Thyroid gland (tissue), 4 donors: ENCODE measurements at places on chromosomes 13 and 19. TPM values are rescaled to one million over a fixed set of nuclear protein-coding genes. Genes with fewer than 3 reads are reported as not detected.

GRCh38 chr19:28554321-28555091 is 658.4 kb downstream of the UQCRFS1 start:
- H3K27me3 ChIP-seq: no peaks in the 10 kb centered on the region
- H3K4me3 ChIP-seq: no peak overlapping the region
- no peak overlapping the region for H3K27ac ChIP-seq
- H3K36me3 ChIP-seq: no peaks in the 10 kb centered on the region
- no peaks in the 10 kb centered on the region for H3K4me1 ChIP-seq

Gene ENOX1
- total RNA-seq: 0.39 TPM

GRCh38 chr13:42880056-42880605 is 98.7 kb downstream of the FAM216B start:
- DNase-seq: peak; percentile 24
- H3K4me1 ChIP-seq: peaks cover 2% of the 10 kb centered on the region
- H3K27ac ChIP-seq: no peak overlapping the region
- H3K36me3 ChIP-seq: no peaks in the 10 kb centered on the region
- no peaks in the 10 kb centered on the region for H3K27me3 ChIP-seq

Gene ZNF844
- 25.6 TPM for total RNA-seq

GRCh38 chr19:8893419-8893818 is 61.2 kb downstream of the MBD3L1 start:
- H3K27me3 ChIP-seq: no peaks in the 10 kb centered on the region

DNA sequence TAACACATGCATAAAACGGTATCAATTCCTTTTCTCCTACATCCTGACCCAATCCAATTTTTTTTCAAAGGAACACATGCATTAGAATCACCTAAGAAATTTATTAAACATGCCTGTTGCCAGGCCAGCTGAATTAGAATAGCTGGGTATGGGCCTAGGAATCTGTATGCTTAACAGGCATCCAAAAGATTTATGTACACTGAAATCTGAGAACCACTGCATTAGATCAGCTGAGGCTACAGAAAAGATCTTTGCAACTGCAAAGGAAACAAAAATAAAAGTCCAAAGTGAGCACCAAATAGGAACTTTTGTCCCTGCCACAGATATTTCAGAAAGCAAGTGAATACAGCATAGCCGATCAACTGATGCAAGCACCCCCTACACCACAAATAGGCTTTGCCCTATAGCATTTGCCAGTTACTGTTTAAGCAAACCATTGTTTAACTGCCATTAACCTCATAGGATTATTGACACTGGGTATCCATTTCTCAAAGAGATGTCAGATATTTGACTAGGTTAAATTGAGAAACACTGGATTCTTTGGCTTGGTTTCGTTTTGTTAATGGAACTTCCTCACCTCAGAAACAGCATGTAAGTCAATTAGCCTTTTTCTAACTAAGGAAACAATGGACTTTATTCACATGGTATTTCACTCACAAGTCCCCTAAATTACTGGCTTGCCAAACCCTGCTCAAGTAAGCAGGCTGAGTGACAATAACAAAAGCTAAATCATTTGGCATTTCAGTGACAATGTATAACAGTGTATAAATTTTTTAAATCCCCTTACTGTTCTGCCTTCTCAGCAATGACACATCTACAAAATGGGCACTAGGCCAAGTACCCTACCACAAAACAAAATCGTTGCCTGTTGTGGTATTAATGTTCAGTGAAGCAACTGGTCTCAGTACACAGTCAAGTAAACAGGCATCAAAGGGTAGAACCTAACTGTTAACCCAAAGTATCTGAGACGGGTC is 67.8 kb downstream of the SUCLA2 start:
- no peaks in the 10 kb centered on the region for H3K4me1 ChIP-seq

Gene XAB2
- 77.2 TPM for total RNA-seq

Gene DPF1
- total RNA-seq: not detected

Gene SYCN
- not detected for total RNA-seq

Gene APOC4
- total RNA-seq: not detected

Gene SERP2
- total RNA-seq: 3.6 TPM

DNA sequence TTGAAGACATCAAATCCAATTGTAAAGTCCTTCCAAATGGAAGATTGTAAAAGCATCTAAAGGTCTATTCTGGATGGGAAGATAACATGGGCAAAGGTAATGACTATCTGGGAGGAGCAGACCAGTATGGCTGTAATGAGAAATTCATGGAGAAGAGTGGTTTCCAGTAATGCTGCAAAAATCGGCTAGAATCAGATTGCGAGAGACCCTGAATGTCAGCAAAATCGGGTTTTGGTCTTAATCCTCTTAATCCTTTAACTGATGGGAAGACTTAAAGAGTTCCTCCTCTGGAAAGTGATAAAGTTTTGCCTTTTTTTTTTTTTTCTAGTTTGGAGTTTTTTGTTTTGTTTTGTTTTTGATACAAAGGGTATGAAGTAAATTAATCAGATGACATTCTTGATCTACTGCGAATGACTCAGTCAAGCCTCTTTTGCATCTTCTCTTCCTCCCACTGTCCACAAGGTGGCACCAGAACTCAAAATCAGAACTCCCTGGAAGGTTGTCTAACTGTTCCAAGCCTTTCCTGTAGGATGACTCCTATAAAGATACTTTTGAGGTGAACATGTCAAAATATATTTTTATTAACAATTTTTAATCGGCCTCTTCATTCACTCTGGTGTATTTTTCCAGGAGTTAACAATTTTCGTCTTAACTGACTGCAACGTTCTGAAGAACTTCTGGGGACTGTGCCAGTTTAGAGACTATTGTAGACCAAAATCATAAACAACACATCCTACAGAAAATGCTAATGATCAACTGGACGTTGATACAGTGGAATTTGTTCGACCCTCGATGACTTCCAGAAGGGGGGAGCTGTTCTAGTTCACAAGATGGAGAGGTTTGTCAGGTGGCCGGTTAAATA is 213.3 kb upstream of the MIR17HG start:
- H3K36me3 ChIP-seq: no peaks in the 10 kb centered on the region
- H3K27me3 ChIP-seq: no peaks in the 10 kb centered on the region
- no peak overlapping the region for H3K4me3 ChIP-seq
- H3K27ac ChIP-seq: no peak overlapping the region
- H3K4me1 ChIP-seq: no peaks in the 10 kb centered on the region
- peak; percentile 31 for DNase-seq

DNA sequence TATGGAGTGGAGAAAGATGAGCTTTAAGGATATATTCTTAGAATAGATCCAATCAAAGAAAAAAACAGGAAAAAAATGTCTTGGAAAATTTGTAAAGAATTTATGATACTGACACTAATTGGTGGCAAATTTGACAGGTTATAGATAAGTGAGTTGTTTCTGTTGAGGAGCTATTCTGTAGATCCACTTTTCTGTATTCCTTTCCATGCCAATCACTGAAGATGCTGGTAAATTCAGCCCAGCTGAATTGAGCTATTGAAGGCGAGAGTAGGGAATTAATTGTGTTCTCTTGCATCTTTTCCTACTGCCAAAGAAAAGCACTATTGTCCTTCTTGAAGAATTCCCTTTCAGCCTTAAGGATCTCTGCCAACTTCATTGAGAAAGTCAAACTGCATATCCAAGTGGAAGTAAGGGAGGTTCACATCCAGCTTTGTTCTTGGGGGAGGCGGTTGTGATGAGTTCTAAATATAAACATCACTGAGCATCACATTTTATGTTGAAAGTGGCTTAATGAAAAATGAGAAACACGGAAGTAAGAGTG is 113.1 kb downstream of the PCDH9 start:
- no peaks in the 10 kb centered on the region for H3K27me3 ChIP-seq
- no peak for DNase-seq
- no peaks in the 10 kb centered on the region for H3K4me1 ChIP-seq
- H3K36me3 ChIP-seq: no peaks in the 10 kb centered on the region

GRCh38 chr13:74005320-74006157 is 128.7 kb downstream of the KLF12 start:
- H3K4me1 ChIP-seq: no peaks in the 10 kb centered on the region
- H3K4me3 ChIP-seq: no peak overlapping the region
- H3K27ac ChIP-seq: no peak overlapping the region
- DNase-seq: no peak

- no peak overlapping the region for H3K27ac ChIP-seq
- H3K27me3 ChIP-seq: no peaks in the 10 kb centered on the region
- no peak overlapping the region for H3K4me3 ChIP-seq
- DNase-seq: no peak
- H3K4me1 ChIP-seq: peaks cover 18% of the 10 kb centered on the region
Measured at GRCh38 chr19:43599635-43600295, 3.4 kb downstream of the ZNF576 start.

GRCh38 chr13:79999601-80000000 is 341.3 kb downstream of the SPRY2 start:
- no peaks in the 10 kb centered on the region for H3K36me3 ChIP-seq
- no peaks in the 10 kb centered on the region for H3K4me1 ChIP-seq
- H3K27ac ChIP-seq: no peak overlapping the region
- no peaks in the 10 kb centered on the region for H3K27me3 ChIP-seq
- DNase-seq: no peak

Gene DCT
- 0.20 TPM for total RNA-seq

DNA sequence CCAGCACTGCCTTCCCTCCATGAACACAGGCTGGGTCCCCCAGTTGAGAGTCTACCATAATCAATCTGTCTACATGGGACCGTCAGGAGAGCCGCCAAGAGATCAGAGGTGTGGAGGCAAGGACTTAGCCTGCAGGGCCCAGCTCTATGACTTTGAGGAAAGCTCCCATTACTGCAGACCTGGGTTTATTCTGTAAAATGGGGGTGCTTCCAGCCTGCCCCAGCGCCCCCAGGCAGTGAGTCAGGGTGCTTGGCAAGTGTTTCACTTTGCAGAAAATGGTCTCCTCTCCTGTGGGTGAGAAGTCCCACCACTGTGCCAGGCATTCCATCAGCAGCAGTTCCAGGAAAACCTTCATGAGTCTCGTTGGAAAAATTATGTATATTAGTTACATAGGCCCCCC is 75.5 kb upstream of the VSTM2B start:
- no peak for DNase-seq
- no peaks in the 10 kb centered on the region for H3K36me3 ChIP-seq
- H3K27me3 ChIP-seq: no peaks in the 10 kb centered on the region

GRCh38 chr19:16791942-16792341 is 37.3 kb upstream of the SIN3B start:
- no peaks in the 10 kb centered on the region for H3K36me3 ChIP-seq
- DNase-seq: no peak
- no peaks in the 10 kb centered on the region for H3K27me3 ChIP-seq
- no peaks in the 10 kb centered on the region for H3K4me1 ChIP-seq

Gene YJEFN3
- total RNA-seq: 7.2 TPM

DNA sequence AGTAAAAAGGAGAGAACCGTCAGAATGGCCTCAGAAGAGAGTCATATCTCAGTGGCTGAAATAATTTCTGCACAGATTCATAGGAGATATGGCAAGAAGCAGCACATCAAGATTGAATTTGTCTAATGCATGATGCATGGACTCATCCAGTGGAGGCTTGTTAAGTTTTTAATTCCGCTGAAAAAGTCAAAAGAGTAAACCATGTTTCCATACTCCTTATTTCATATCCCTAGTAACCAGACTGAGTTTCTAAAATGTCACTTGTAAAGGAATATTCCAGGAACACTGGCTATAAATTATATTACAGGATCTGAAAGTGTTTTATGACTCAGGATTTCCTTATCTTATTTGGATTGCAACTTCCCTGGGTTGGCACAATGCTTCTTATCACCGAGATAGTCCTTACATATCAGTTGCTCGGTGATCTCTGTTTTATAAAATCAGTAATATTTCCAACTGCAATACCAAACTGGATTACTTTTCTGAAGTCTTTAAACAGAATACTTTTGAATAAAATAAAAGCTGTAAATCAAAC is 180.2 kb upstream of the TSC22D1 start:
- H3K27me3 ChIP-seq: no peaks in the 10 kb centered on the region
- H3K27ac ChIP-seq: no peak overlapping the region
- no peaks in the 10 kb centered on the region for H3K36me3 ChIP-seq
- H3K4me1 ChIP-seq: peaks cover 15% of the 10 kb centered on the region
- H3K4me3 ChIP-seq: no peak overlapping the region
- DNase-seq: no peak

Gene DAND5
- total RNA-seq: 0.40 TPM

Gene OR7C1
- total RNA-seq: not detected

Gene PRRG2
- 29.4 TPM for total RNA-seq
